Stimulated activated CD4-positive, alpha-beta T cell treated with anti-CD3 and anti-CD28 coated beads, Interleukin-1b, Interleukin-23, amount 100 ng/mL, for 4 hours (primary cell): ENCODE measurements at places on chromosomes 6 and 20.

DNA sequence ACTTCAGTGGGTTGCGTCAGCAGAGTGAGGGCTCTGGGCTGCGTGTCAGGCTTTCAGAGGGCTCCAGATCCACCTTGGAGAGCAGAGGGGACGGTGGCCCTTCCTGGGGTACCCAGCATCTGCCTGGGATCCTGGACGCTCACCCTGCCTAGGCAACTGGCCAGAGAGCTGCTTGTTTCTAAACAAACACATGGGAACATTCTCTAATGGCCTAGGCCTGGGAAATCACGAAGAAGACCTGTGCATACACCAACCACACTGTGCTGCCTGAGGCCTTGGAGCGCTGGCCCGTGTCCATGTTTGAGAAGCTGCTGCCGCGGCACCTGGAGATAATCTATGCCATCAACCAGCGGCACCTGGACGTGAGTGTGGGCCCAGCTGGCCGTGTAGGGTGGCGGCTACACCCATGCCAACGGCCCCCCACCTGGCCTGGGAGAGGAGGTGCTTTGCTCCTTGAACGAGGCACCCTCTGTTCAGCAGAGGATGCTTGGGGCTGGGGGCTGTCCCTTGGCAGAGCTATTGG is 32.2 kb downstream of the PYGB start:
- DNase-seq, result no peak

DNA sequence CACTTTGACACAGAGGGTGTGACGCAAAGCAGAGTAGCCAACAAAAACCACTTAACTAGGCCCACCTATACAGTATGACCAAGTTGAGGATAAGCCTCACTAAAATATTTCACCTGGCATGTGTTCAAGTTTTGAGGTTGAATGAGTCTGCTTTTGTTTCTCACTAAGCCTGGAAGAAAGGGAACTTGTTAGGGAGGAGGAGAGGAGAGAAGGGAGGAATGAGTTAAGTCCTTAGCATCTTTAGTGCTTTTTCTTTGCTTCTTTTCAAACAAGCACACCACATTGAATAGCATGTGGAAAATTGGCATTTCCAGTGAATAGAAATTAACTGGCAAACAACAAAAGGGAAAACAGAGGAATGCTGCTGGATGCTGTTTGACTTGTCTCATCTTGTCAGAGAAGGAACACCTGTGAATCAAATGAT is 461.9 kb downstream of the GJA1 start:
- DNase-seq, result no peak

GRCh38 chr6:89950879-89951391 is 56.7 kb downstream of the GJA10 start:
- DNase-seq, result no peak

DNA sequence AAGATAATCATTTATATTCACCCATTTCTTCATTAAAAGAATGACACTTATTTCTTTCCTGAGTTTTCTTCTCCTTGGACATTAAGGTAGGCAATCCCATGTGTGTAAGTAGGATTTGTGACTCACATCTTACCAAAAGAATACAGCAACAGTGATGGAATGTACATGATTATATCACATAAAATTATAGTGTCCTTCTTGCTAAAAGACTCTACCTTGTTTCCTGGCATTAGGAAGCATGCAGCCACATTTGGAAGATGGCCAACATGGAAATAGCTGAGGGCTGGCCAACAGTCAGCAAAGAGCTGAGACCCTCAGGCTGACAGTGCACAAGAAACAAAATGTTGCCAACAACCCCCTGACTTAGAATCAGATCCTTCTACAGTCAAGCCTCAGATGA is 327.9 kb upstream of the MARCKS start:
- DNase-seq, result no peak

DNA sequence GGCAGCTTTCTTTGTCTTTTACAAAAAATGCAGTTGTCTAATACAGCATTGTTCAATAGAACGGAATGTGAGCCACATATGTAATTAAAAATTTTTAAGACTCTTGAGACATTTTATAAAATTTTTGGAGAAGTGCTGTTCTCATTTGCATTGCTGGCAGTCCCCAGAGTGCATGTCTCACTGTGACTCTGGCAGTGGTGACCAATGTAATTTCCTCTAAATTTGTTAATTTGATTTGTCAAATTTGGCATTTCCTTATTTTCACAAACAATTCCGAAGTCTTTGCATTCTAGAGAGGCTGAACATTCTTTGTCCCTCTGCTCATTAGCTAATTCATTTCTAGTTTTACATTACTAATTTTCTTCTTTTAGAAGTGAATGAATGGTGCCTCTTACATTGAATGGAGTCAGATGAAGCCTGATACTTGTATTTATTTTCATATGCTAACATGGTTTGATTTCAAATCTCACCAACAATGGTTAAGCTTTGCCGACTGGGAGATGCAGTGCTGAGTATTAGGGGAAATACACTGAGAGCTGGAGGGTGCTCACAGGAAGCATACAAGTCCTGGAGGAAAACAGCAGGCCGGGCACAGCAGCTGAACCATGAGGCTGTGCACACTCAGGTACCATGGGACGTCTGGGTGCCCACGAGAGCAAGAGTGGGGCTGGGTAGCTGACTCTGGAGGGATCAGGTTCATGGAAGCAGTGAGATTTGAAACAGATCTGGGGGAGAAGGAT is 68.5 kb upstream of the ARMC2 start:
- DNase-seq, result no peak

DNA sequence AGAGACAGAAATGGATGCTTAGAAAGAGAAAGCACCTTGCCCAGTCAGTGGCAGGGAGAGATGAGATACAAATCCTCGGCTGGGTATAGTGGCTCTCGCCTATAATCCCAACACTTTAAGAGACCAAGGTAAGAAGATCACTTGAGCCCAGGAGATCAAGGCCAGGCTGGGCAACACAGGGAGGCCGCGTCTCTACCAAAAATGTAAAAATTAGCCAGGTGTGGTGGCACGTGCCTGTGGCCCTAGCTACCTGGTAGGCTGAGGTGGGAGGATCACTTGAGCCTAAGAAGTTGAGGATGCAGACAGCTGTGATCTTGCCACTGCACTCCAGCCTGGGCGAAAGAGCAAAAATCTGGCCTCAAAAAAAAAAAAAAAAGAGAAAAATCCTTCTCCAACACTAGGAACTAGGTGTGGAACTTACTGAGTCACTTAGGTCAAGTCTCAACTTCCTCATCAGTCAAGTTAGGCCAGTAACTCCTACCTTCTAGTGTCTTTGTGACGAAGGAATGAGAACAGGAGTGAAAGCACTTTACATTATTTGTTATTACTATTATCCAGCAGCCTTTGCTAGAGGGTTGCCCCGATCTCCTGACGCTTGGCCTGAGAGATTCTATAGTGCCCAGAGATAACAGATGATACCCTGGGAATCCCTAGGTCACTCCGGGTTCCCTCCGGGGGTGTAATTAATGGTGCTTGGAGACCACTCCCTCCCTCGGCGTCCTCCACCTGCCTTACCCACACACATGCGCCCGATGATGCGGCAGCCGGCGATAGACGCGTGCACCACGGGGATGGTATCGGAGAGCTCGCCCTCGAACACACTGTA is 918 bp downstream of the EIF6 start:
- DNase-seq, result no peak

DNA sequence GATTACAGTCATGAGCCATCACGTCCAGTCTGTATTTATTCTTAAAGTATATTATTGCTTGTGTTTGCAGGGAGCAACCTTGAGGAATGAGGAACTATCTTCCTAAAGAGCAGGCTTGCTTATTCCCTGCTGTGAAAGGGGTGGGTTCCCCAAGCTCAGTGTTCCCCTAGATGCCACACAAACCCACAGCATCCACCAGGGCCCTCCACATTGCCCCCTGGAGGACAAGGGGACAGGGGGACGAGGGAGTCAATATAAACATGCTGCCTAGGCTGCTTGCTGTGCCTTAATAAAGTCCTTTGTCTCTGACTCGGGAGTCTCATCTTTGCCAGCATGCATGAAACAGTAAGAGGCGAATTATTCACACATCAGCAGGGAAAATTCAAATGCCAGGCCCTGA is 8.0 kb upstream of the IDH3B start:
- DNase-seq, result no peak

DNA sequence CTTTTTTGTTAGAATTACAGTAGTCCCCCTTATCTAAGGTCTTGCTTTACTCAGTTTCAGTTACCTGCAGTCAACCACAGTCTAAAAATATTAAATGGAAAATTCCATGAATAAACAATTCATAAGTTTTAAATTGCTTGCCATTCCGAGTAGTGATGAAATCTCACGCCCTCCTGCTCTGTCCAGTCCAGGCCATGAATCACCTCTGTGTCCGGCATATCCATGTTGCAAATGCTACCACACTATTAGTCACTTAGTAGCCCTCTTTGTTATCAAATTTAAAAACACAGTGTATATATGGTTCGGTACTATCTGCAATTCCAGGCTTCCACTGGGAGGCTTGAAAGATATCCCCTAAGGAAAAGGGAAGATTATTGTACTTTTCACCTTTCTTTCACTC is 164.6 kb upstream of the FAM83B start:
- no peak for DNase-seq

- DNase-seq, result no peak
Observed at GRCh38 chr20:59458645-59459044, 145.7 kb upstream of the PHACTR3 start.

GRCh38 chr20:50456452-50457324 is 53.5 kb upstream of the PTPN1 start:
- no peak for DNase-seq

- DNase-seq, result no peak
Observed at GRCh38 chr6:161815965-161816364, 542.1 kb upstream of the AGPAT4 start.

DNA sequence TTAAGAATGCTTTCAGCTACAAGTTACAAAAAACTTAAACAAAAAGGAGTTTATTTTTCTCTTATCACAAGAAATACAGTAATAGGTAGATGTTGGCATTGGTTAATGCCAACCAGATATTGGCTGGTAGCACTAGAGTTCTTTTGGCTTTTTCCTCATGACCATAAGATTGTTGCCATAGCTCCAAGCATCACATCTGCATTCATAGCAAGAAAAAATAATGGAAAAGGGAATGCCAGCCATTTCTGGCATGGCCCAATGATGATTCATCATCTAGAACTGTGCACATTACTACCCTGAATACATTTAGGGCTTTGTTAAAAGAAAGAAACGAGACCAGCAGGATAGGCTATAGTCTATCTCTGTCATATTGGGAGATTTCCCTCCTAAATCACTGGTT is 20.8 kb upstream of the SIRT5 start:
- no peak for DNase-seq
